ENCODE measurements at places on chromosomes 4 and X. TPM values are rescaled to one million over a fixed set of nuclear protein-coding genes. Genes with fewer than 3 reads are reported as not detected.

FRG2 gene
- not detected for total RNA-seq

- H3K4me3 ChIP-seq, result no peak overlapping the region
- H3K36me3 ChIP-seq, result no peaks in the 10 kb centered on the region
- DNase-seq, result no peak
- H3K27me3 ChIP-seq, result no peaks in the 10 kb centered on the region
- H3K4me1 ChIP-seq, result no peaks in the 10 kb centered on the region
- H3K27ac ChIP-seq, result no peak overlapping the region
Measured at GRCh38 chrX:129091097-129091496, 432.2 kb downstream of the SMARCA1 start.

GRCh38 chr4:56648021-56648823 is 32.9 kb downstream of the HOPX start:
- H3K4me1 ChIP-seq, result no peaks in the 10 kb centered on the region
- DNase-seq, result no peak
- H3K27me3 ChIP-seq, result no peaks in the 10 kb centered on the region
- H3K27ac ChIP-seq, result no peak overlapping the region
- no peaks in the 10 kb centered on the region for H3K36me3 ChIP-seq

DNA sequence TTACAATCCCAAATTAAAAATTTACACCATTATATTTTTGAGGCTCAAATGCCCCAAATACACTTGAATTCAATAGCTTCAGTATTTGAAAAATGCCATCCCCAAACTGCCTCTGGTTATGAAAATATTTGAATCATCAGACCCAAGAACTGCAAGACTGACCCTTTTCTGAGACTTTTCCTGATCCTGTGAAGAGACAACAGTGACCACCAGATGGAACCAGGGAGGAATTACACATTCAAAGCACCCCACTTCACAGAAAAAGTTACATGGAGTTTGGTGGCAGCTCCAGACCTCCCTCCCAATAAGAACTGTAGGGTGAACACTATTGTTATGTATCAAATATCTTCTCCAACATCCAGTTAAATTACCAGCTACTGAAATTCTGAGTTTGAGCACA is 44.0 kb upstream of the SCD5 start:
- DNase-seq, result no peak
- H3K4me1 ChIP-seq, result no peaks in the 10 kb centered on the region
- H3K4me3 ChIP-seq, result no peak overlapping the region
- no peaks in the 10 kb centered on the region for H3K27me3 ChIP-seq

TET2 gene
- total RNA-seq, result 12.4 TPM

GRCh38 chrX:39665830-39666518 is 431.8 kb downstream of the BCOR start:
- no peaks in the 10 kb centered on the region for H3K4me1 ChIP-seq
- no peak overlapping the region for H3K4me3 ChIP-seq
- no peaks in the 10 kb centered on the region for H3K27me3 ChIP-seq

MAGEB1 gene
- not detected for total RNA-seq

- H3K4me1 ChIP-seq, result no peaks in the 10 kb centered on the region
- no peaks in the 10 kb centered on the region for H3K27me3 ChIP-seq
- DNase-seq, result no peak
- H3K27ac ChIP-seq, result no peak overlapping the region
- H3K36me3 ChIP-seq, result no peaks in the 10 kb centered on the region
Measured at GRCh38 chrX:103201041-103201440, 13.9 kb upstream of the BEX4 start.

- no peaks in the 10 kb centered on the region for H3K4me1 ChIP-seq
- H3K4me3 ChIP-seq, result no peak overlapping the region
- no peaks in the 10 kb centered on the region for H3K36me3 ChIP-seq
- no peaks in the 10 kb centered on the region for H3K27me3 ChIP-seq
- no peak overlapping the region for H3K27ac ChIP-seq
- no peak for DNase-seq
Measured at GRCh38 chr4:76610751-76611547, 175.9 kb downstream of the SHROOM3 start.

DNA sequence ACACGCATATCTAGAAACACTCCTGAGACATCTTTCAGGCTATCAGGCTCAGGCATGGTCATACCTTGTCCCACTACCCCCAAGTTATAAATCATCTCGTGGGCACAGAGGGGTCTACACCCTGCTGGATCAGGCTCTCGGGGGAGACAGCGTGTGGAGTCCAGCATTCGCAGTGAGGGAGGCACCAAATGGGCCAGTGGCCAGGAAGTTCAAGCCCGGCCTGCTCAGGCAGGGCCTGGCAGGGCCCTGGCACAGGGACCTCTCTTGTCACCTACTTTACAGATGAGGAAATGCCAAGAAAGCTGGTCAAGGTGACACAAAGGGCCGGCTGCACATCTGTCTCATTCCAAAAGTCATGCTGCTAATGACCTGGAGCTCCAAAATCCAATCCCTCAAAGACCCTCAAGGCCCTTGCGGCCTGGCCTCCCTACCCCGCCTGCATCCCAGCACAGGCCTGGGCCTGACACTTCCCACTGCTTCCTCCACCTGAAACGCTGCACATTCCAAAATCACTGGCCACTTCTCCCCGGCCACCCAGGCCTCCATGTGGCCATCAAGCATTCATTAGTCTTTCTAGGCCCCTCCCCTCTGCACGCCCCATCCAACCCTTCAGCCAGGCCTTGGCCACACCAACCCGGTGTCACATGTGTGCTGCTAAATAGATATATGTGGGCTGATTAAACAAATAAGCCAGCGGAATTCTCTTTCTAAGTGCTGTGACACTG is 35.6 kb downstream of the ACOX3 start:
- H3K4me3 ChIP-seq, result no peak overlapping the region
- H3K27ac ChIP-seq, result no peak overlapping the region
- DNase-seq, result peak; percentile 46
- H3K27me3 ChIP-seq, result no peaks in the 10 kb centered on the region

GRCh38 chrX:108892501-108892900 is 156.1 kb upstream of the IRS4 start:
- H3K4me1 ChIP-seq, result no peaks in the 10 kb centered on the region
- no peak for DNase-seq
- no peaks in the 10 kb centered on the region for H3K27me3 ChIP-seq

DNA sequence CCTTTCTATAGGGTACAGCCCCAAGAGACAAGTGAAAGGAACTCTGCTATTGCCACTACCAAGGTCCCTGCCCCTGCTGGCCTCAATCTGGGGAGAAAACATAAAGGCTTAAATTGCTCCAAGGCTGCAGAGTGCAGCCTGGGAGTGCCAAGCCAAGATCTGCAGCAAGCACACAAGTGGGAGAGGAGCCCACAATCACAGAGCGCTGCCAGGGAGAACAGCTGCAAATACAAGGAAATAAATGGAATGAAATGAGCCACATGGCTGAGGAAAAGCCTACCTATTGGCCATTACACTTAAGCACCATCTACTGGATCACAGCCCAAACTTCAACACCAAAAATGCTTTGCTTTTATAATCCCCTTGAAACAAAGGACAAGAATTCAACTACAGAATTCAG is 582.4 kb downstream of the FAM133A start:
- no peak overlapping the region for H3K4me3 ChIP-seq
- no peak overlapping the region for H3K27ac ChIP-seq
- no peaks in the 10 kb centered on the region for H3K27me3 ChIP-seq
- no peaks in the 10 kb centered on the region for H3K36me3 ChIP-seq

DNA sequence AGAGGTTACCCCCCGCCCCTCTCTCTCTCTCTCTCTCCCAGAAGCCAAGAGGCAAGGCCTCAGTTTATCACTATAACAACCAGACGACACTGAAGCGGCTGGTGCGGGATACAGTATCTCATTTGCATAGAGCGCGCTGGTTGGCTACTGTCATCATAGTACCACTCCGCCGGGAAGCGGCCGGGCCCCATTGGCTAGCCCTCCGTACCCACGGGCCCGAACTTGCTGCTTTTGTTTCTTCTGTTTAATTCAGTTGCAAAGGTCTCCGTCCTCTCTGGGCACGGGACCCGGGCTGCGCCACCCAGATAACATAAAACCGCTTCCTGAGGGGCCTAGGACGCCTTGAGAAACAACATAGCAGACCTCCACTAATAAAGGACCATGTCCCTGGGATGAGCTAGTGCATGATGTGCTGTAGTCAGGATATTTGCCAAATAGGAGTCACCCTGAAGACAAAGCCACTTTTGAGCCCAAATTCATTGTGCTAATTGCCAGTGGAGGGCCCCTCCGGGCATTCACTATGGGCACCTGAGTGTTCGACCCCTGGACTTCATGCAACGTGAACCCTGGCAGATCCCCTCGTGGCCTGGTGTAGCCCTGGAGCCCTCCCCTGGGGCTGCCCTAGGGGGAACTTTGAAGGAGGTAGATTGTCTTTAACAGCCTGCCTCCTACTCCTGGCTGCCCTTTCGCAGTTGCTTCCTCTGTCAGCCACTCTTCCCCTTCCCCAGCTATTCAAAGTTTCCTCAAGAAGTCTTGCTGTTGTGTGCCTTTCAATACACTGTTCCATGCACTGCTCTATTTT is at the start of gene PCYT1B:
PCYT1B (minus strand) TSS at position 91 of the 802 bp plus-strand sequence. CDS start 242 bp downstream, outside the sequence.
- peaks cover 38% of the 10 kb centered on the region for H3K27me3 ChIP-seq
- H3K4me1 ChIP-seq, result no peaks in the 10 kb centered on the region
- H3K4me3 ChIP-seq, result peak within 1 kb of the TSS; percentile 53
- no peak within 1 kb of the TSS for H3K27ac ChIP-seq

- H3K4me3 ChIP-seq, result no peak overlapping the region
- no peaks in the 10 kb centered on the region for H3K4me1 ChIP-seq
- H3K27me3 ChIP-seq, result no peaks in the 10 kb centered on the region
- H3K27ac ChIP-seq, result no peak overlapping the region
- no peaks in the 10 kb centered on the region for H3K36me3 ChIP-seq
Measured at GRCh38 chrX:129792586-129793291, 13.0 kb downstream of the SASH3 start.

DNA sequence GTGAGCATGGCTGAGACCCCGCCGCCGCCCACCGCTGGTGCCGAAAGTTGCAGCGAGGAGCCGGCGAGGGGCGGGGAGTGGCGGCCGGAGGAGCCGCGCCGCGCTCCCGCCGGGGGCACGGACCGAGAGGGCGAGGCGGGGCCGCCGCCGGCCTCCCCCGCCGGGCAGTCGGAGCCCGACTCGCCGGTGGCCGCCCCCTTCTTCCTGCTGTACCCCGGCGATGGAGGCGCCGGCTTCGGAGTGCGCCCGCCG is 16.5 kb downstream of the UTP3 start:
- peaks cover 20% of the 10 kb centered on the region for H3K4me1 ChIP-seq
- no peaks in the 10 kb centered on the region for H3K27me3 ChIP-seq
- H3K4me3 ChIP-seq, result peak overlapping the region; percentile 85
- H3K36me3 ChIP-seq, result no peaks in the 10 kb centered on the region

GRCh38 chr4:127828121-127828520 is 46.0 kb downstream of the HSPA4L start:
- H3K27me3 ChIP-seq, result no peaks in the 10 kb centered on the region
- H3K4me1 ChIP-seq, result no peaks in the 10 kb centered on the region
- no peak for DNase-seq

CWH43 gene
- not detected for total RNA-seq
